ENCODE measurements at places on chromosomes 12 and 14.

GRCh38 chr14:44279357-44279756 lies 227.7 kb downstream of the FSCB start:
- no peak overlapping the region for H3K27ac ChIP-seq
- H3K36me3 ChIP-seq = no peaks in the 10 kb centered on the region

DNA sequence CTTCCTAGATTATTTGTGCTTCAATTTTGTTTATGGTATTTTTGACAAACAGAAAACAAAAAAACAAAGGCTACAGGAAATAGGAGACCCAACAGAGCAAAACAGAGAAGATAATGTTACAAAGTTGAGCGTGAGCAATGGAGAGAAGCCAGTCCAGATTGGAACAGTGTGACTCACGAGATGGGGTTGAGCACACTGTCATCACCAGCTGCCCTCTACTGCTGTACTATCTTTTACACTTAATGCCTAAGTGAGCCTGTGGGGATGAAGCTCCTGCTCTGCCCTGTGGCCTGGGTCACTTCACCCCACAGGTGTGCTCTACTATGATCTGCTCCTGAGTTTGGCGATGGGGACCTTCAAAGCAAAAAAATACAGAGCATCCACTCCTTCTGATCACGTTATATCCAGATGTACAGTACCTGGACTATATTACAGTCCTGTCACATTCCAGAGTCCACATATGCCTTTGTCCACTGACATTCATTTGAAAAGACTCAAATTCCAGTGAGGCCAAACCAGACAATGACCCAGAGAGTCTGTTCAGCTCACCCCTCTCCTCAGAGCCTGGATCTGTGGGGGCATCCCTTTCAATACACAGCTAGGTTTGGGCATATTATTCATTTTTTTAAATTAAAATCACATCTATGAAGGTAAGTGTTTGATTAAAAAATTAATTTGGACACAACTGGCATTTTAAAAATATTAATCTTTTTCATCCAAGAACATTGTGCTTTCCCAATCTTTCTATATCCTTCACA lies 4.4 kb downstream of the IPO8 start:
- DNase-seq = peak; percentile 69
- H3K36me3 ChIP-seq = no peaks in the 10 kb centered on the region
- no peaks in the 10 kb centered on the region for H3K27me3 ChIP-seq
- peaks cover 31% of the 10 kb centered on the region for H3K4me1 ChIP-seq
- peak overlapping the region; percentile 88 for H3K27ac ChIP-seq

DNA sequence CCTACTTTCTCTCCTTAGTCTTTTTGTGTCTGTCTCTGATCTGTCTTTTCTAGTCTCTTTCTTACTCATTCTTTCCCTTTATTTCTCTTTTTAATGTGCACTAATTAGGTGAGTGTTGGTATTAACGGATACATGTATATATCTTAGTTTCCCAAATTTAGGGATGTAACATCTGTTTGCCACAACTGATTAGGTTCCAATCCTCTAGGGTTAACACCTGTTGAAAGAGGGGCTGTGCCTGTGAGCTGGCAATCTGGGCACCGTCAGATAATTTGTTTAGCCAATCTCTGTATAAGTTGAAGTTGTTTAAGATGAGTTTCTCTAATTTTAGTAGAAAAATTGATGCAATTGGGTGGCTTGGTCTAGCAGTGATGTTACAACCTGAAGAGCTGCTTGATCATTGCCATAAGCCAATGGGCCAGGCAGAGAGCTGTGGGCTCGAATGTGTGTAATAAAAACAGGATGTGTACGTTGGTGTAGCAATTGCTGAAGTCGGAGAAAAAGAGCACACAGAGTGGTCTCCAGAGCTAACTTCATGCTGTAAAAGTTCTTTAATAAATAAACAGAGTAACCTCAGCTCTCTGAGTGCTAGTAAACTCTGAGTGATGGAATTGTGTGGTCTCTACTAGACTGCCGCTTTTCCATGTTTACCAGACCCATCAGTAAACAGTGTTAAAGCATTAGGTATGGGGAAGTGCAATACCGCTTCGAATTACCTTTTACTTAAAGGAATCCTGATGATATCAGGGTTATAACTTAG lies 18.3 kb upstream of the LYZ start:
- no peak overlapping the region for H3K27ac ChIP-seq
- peaks cover 8% of the 10 kb centered on the region for H3K4me1 ChIP-seq
- no peak for DNase-seq

DNA sequence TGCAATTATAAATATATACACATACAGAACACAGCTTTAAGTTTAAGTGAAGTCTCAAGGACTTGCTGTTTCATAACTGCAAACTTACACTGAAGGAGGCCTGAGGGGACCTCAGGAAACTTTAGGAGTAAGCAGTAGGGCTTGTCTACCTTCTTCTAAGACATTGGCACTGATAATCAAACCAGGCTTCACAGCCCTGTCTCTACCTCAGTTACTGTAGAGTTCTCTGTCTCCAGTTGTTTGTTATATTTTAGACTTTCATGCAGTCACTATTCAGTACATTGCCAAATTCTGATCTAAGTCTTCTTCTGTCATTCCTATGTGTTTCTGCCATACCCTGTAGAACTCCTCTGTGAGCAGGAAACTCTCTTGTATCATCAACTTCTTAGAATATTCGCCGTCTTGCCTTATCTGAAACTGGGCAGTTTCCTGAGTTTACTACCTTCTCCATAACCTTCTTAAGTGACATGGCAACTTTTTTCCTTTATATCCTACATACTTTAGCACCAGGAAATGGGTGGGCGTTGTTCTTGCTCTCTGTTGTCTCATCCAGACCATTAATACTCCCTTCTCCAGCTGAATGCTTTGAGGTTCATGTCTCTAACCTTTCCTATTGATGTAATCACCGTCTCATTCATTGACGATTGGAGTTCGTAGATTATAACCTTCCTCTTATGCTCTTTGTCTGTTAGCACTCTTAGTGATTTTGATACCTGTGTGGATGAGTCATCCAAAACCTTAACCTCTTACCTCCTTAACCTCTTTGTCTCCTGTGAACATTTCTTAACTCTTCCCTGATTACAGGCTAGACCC lies 11.4 kb downstream of the APAF1 start:
- H3K27me3 ChIP-seq = no peaks in the 10 kb centered on the region
- DNase-seq = no peak
- H3K36me3 ChIP-seq = no peaks in the 10 kb centered on the region
- H3K4me1 ChIP-seq = no peaks in the 10 kb centered on the region
- H3K27ac ChIP-seq = no peak overlapping the region

- H3K27ac ChIP-seq = peak overlapping the region; percentile 33
- peaks cover 5% of the 10 kb centered on the region for H3K27me3 ChIP-seq
- peaks cover 36% of the 10 kb centered on the region for H3K4me1 ChIP-seq
- no peak overlapping the region for H3K4me3 ChIP-seq
Observed at GRCh38 chr12:108642269-108642870, 8.7 kb upstream of the SELPLG start.

Data from gastrocnemius medialis (tissue), 4 donors.